ENCODE measurements at places on chromosomes 2 and 18. TPM values are rescaled to one million over a fixed set of nuclear protein-coding genes. Genes with fewer than 3 reads are reported as not detected.

Gene DSG1
- not detected for polyA plus RNA-seq

Gene XDH
- not detected for polyA plus RNA-seq

- peak overlapping the region; percentile 48 for H3K27ac ChIP-seq
- H3K27me3 ChIP-seq, result no peaks in the 10 kb centered on the region
- peaks cover 11% of the 10 kb centered on the region for H3K4me1 ChIP-seq
- peaks cover 65% of the 10 kb centered on the region for H3K36me3 ChIP-seq
- peak overlapping the region; percentile 28 for H3K4me3 ChIP-seq
Observed at GRCh38 chr2:200821686-200822245, 10.1 kb downstream of the BZW1 start.

Gene TUBA4B
- not detected for polyA plus RNA-seq

- no peak overlapping the region for H3K27ac ChIP-seq
- H3K36me3 ChIP-seq, result no peaks in the 10 kb centered on the region
- no peak for DNase-seq
Observed at GRCh38 chr2:167818521-167818920, 428.9 kb downstream of the STK39 start.

DNA sequence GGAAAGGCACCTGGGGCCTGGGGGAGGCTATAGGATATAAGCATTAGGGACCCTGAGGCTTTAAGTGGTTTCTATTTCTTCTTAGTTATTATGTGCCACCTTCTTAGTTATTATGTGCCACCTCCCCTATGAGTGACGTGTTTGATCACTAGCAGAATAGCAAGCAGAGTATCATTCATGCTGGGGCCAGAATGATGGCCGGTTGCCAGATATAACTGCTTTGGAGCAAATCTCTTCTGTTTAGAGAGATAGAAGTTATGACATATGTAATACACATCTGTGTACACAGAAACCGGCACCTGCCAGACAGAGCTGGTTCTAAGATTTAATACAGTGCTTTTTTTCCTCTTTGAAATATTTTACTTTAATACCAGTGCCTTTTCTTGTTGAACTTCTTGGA is 29.4 kb downstream of the LIPG start:
- H3K4me3 ChIP-seq, result no peak overlapping the region
- DNase-seq, result no peak
- no peaks in the 10 kb centered on the region for H3K36me3 ChIP-seq

DNA sequence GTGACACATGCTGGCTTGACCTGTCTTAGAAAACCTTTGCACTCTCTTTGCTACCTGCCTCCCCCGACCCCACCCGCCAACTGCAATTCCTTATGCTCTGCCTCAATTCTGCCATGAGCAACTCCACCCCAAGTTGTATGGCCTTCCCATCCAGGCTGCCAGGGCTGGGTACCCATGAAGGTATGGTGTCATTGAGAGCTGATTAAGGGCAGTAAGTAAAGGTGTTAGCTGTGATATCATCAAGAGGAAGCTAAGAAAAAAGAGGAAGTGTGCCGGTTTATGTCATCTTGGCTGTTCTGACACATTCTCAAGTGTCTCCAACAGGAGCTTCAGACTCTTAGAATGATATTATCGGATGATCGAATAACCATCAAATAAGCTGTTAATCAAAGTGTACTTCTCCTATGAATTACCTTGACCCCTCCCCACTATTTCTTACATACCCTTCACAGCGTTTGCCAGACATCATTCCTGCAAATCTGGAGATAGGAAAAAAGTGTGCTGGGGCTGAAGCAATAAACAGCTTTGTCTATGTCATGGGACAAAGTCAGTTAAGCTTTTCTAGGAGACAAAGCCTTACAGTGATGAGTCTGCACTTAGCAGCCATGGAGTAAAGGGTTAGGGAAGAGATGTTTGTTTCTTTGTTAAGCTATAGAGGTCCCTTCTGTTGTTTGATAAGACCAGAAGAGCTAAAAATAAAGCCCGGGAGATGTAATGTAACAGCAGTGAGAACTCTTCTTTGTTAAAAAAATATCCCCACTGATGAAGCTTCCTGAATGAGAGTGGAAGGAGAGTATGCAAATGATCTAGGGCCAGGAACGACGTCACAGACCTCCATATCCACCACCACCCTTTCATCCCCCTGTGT is 40.4 kb upstream of the SMAD2 start:
- H3K4me3 ChIP-seq, result no peak overlapping the region
- H3K4me1 ChIP-seq, result peaks cover 8% of the 10 kb centered on the region
- H3K27me3 ChIP-seq, result peaks cover 4% of the 10 kb centered on the region
- no peak overlapping the region for H3K27ac ChIP-seq
- DNase-seq, result no peak

GRCh38 chr2:112682101-112682500 is 36.4 kb downstream of the SLC20A1 start:
- no peaks in the 10 kb centered on the region for H3K27me3 ChIP-seq
- no peak overlapping the region for H3K4me3 ChIP-seq
- H3K27ac ChIP-seq, result no peak overlapping the region
- DNase-seq, result no peak
- no peaks in the 10 kb centered on the region for H3K36me3 ChIP-seq

Gene CNTNAP5
- polyA plus RNA-seq, result not detected

DNA sequence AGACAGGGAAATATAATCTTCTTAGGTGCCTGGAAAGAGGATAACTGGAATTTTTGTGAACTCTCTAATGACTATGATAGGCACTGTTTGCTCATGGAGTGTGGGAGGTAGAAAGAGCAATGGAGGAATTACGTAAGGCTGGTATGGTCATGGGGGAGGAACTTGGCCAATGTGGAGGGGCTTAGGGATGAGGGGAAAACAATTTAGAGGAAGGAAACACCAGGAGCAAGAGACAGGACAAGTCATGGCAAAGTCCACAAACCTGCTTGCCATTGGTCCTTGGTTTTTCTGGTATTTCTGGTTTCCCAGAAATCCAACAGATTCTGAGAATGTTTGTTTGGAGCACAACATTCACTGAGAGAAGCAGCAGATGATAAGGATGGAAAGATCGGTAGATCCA is 274.2 kb downstream of the DYSF start:
- H3K27ac ChIP-seq, result no peak overlapping the region
- no peak for DNase-seq
- peaks cover 2% of the 10 kb centered on the region for H3K27me3 ChIP-seq
- no peaks in the 10 kb centered on the region for H3K4me1 ChIP-seq
- H3K36me3 ChIP-seq, result no peaks in the 10 kb centered on the region
- H3K4me3 ChIP-seq, result no peak overlapping the region

Gene RAD51AP2
- polyA plus RNA-seq, result not detected

GRCh38 chr2:29660201-29660600 is 261.2 kb downstream of the ALK start:
- H3K27me3 ChIP-seq, result peaks cover 34% of the 10 kb centered on the region
- DNase-seq, result no peak
- H3K4me3 ChIP-seq, result no peak overlapping the region
- H3K4me1 ChIP-seq, result no peaks in the 10 kb centered on the region
- H3K27ac ChIP-seq, result no peak overlapping the region

Gene CHRND
- polyA plus RNA-seq, result not detected

Measured in naive thymus-derived CD8-positive, alpha-beta T cell (primary cell).